ENCODE measurements at places on chromosomes 12 and 14.

- DNase-seq = no peak
Observed at GRCh38 chr12:111228916-111229666, 139.8 kb downstream of the PHETA1 start.

DNA sequence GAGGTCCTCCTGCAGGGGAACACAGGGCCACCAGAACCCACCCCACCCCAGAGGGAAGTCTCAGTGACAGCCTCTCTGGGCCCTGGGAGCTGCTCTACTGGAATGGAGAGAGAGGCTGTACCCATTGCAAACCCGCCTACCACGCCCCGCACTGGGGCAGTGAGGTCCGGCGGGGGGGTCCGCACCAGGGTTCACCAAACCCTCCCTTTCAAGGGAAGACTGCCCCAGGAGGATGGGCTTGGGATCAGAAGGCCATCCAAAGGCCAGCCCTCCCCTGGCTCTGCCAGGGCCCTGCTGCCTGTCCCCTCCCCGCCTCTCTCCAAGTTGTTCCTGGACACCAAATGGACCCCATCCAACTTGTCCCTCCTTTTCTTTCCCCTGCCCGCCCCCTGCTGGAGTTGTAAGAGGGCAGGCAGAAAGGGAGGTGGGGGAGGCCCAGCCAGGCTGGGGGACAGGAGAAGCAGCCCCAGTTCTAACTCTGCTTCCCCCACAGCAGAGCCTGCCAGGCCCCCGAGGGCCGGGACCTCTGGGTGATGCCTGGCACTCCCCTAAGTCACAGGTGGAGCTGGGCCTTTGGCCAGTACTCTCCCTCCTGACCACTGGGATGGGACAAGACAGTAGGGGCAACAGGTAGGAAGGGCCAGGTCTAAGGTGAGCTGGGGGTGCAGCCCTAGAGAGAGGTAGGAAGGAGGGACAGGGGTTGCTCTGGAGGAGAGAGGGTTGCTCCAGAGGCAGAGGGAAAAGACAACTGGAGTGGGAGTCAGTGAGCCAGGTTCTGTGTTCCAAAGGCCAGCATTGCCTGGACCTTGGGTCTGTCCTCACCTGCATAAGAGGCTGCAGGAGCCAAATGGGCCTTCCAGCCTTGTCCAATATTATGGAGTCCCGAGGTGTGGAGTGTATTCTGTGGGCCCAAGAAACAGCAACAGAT lies 3.2 kb upstream of the DIO3 start:
- DNase-seq = no peak

DNA sequence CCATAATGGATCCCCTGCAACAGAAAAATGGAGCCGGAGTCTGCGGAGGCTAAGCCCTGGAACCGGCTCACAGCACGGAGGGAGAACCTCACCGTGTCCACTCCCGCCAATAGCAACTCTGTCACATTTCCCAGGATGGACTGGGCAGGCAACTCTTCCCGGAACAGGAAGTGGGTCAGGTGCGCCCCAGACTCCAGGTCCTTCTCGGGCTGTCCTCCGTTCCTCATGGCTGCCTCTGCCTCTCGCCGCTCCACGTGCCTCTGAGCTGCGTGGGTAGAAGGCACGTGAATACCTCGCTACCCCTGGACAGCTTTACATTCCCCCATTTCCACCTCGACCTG lies 2.2 kb downstream of the CYP27B1 start:
- no peak for DNase-seq

GRCh38 chr12:57455374-57456144 lies 452 bp downstream of the INHBE start:
- DNase-seq = no peak

- no peak for DNase-seq
Observed at GRCh38 chr12:30691122-30691879, 4.4 kb downstream of the IPO8 start.

- DNase-seq = no peak
Observed at GRCh38 chr14:24316597-24316950, 5.3 kb downstream of the LTB4R start.

DNA sequence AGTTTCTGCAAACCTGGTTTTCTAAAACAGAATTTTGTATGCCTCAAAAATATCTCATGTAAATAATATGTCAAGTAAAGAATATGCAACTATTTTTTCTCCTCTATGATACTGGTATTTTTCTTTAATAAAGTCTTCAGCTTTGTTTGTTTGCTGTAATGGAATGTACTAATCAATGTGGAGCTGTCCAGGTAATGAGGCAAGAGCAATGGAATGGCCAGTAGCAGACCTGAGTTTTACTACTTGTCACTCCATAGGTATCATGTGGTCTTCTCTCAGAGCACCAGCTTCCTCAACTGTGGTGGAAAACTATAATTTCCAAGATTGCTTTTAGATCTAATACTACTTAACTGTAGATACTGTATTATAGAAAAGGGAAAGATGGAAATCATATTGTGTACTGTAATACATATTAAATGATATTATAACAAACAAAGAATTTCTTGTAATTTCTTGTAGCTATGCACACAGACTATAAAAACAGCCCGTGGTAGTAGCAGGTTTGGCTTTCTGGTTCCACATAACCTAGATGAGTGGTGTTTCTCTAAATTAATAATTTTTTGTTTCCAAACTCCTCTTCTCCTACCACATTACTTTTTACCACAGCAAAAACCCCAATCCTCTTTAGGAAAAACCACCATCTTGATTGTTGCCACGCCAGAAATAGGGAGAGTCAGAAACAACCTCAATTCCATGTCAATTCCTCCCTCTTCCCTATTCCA lies 70.6 kb downstream of the KIF21A start:
- no peak for DNase-seq

DNA sequence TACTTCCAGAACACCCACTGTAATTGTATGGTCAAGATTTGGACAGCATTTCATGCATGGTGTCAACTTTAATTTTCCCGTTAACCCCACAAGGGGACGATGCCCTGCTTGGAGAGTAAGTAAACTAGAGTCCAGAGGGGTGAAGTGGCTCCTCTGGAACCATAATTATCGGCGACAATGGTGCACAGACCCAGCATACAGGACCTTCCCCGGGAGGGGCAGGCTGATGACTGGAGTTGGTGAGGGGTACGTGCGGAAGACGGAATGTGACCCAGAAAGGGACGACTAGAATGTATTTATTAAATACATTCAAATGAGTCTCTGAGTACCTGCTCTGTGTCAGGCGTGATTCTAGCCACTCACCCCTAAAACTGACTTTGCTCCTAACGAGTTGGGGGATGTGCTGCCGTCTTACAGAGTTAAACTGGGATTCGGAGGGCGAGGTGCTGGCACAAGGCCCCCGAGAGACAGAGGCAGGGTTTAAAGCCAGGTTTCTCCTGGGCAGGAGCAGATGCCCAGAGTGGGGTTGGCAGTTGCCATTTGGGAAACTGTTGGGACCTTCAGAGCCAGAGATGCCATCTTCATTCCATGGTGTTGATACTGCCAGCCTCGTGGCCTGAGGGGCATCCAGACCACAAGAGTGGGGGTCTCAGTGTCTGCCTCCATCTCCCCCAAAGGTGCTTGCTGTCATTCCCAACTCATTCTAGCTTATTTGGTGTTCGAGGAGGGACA lies 10.9 kb downstream of the RTL1 start:
- no peak for DNase-seq

DNA sequence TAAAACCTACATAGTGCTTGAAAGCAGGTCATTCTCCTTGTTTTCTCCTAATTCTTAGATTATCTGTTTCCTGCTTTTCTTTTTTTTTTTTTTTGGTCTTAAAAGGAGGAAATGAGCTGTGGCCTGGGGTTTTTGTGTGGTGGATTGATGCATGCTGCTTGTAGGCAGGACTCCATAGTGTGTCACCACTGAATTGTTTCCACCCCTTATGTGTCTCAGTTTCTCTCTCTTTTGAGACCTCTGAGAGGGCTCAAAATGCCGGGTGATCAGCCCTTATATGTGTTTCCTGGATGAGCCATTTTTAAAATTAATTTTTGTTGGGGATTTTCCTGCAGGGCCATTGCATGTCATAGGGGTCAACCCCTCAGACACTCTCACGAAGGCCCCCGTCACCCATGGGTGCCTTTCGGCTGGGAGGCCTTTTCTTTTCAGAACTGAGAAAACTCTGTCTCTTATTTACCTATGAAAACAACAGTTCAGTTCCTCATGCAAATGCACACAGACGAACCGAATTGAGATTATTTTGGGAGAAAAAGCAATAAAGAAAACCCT lies 32.0 kb upstream of the LRRK2 start:
- no peak for DNase-seq

- DNase-seq = no peak
Observed at GRCh38 chr14:24712374-24712773, 78.4 kb upstream of the GZMB start.

- DNase-seq = no peak
Observed at GRCh38 chr12:65944637-65945036, 120.4 kb downstream of the HMGA2 start.

DNA sequence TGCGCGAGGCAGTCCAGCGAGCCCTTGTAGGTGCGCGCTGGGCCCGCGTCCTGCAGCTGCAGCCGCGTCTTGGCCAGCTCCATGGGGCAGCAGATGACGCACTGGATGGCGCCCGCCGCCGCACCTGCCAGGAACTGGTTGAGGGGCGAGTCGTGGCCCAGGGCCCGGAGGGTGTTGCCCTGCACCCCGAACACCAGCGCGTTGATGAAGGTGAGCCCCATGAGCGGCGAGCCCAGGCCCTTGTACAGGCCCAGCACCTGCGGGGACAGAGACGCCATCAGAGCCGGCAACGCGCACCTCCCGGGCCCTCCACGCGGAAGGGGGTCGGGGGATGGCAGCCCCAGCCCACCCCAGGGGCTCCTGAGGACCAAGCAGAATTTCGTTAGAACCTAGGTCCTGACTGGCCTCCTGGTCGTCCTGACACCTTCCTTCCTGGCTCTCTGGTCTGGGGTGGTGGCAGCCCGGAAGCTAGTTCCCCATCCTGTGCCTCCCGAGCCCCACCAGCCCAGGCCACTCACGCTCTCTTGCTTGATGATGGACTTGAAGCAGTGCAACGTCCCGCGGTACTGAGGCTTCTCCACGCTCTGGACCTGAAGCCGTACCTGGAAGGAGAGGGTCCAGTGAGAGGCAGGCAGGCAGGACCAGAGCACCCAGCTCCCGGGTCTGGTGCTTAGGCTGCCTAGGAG lies 13.3 kb downstream of the SLC25A29 start:
- no peak for DNase-seq

- no peak for DNase-seq
Observed at GRCh38 chr12:116204169-116204568, 73.3 kb downstream of the MED13L start.

GRCh38 chr12:129294868-129295267 lies 441.6 kb downstream of the GLT1D1 start:
- DNase-seq = no peak

GRCh38 chr12:31479516-31480210 lies 111.3 kb downstream of the DENND5B start:
- DNase-seq = no peak

GRCh38 chr12:108299516-108299915 lies 39.6 kb downstream of the CMKLR1 start:
- DNase-seq = no peak

All from neural crest cell (in vitro differentiated cells).